Stimulated activated CD4-positive, alpha-beta T cell treated with anti-CD3 and anti-CD28 coated beads, TNF-alpha, amount 100 ng/mL, for 4 hours (primary cell): ENCODE measurements at places on chromosomes 13 and 19.

GRCh38 chr13:30735025-30735871 is at the start of gene ALOX5AP:
Gene ALOX5AP (plus strand): TSS chr13:30735543. CDS start chr13:30735606, 63 bp downstream.
- DNase-seq, result no peak

DNA sequence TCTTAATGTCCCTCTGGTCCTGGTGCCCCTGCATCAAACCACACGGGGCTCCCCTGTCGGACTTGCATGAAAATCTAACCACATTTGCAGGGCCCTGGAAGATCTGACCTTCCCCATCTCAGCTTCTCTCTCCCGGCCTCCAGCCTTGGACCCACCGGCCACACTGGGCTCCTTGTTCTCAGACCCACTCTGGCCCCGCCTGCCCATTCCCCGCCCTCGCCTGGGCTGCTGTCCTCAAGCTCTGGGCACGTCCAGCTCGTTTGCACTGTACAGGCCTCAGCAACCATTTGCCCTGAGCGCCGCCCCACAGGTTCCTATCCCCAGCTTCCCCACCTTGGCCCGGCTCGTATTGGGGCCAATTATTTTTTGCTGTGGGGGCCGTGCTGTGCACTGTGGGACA is 10.5 kb downstream of the MYO9B start:
- DNase-seq, result no peak

DNA sequence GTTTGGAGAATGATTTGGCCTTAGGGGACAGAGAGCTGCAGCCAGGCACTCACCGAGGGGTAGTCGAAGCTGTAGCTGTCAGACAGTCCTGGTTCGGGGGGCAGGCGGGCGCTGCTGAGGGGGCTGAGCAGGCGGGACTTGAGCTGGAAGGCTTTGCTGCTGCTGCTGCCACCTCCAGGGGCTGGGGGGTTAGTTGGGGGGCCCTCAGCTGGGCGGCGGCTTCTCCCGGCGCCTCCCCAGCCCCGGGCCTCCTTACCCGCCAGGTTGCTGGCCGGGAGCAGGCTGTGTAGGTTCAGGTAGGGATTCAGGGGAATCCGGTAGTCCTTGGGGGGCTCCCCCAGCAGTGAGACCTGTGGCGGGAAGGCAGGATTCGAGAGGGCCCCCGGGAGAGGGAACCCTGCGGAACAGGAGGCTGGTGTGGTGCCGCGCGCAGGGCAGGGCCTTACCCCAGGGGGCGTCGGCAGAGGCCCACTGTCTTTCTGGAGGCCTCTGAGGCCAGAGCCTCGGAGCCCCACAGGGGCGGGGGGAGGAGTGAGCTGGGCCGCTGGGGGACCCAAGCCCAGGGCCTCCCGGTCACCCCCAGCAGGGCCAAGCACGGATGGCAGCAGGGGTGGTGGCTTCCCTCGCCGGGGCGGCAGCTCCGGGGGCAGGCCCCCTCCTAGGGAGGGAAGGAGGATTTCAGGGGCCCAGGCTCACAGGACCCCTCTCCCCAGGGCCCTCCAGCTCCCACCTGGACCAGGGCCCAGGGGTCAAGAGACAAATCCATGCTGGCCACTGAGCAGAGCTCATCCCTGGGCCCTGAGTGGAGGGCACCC is 5.0 kb upstream of the FDX2 start:
- DNase-seq, result no peak

DNA sequence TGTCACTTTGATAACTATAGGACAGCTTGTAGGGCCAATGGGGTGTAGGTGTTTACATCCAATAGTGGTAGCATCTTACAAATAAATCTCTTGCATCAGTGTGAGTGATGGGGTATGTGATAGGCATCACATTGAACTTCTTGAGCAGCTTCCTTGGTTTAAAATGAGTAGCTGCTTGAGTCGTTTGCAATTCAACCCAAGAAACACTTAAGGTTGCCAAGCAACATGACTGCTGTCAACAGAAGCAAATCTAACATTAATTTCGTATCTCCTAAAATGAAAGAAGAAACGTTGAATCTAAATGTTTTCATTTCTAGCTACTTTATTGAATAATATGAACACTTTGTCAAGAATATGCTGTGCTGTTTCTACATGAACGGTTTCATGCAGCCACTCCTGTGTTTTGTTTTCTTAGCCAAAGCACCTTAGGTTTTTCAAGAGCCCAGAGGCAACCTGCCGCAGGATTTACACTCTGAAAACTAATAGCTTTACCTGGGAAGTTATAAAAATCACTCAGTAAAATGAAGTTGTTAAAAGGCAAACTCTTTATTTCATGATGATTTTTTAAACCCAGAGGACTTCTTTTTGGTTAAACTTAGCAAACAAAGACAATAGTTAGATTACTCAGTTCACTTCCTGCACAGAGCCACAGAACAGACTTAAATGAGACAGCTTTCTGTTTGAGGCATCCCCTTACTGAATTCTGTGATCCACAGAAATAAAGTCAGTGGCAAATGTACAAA is 305.2 kb downstream of the MTUS2 start:
- DNase-seq, result no peak

GRCh38 chr13:21101865-21102576 is 40.6 kb upstream of the LATS2 start:
- no peak for DNase-seq

- DNase-seq, result no peak
These were observed 50.4 kb upstream of the CYP4F8 start for GRCh38 chr19:15564534-15565168.

GRCh38 chr13:61874970-61875579 is 459.4 kb upstream of the PCDH20 start:
- no peak for DNase-seq

DNA sequence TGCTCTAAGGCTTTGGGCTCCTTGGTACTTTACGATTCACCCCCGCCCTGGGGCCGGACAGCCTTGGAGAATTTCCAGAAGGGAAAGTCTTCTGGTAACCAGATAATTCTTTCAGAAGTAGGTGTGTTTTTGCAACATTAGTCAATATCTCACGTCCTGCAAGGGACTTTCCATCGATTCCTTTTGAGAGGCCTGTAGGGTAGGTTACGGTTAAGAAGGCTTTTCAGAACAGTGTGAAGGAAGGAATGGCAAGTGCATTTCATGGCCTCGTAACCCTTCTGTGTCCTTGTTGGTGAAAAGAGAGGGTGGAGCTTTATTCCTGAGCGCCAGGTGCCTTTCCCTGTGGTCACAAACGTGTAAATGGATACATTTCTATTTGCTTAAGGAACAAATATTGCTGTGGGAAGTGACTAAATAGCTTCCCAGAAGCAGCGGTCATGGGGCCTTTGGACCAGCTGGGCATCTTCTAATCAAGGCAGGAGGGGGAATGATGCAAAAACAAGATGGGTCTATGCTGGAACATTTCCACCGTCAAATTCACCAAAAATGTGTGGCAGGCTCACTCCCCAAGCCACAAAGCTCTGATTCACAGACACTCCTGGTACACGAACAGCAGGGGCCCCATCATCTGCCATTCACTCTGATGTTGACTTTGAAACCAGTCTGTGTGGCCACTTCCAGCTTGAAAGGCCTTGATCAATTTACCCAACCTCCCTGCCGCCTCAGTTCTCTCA is 99.2 kb downstream of the ANKRD10 start:
- no peak for DNase-seq

DNA sequence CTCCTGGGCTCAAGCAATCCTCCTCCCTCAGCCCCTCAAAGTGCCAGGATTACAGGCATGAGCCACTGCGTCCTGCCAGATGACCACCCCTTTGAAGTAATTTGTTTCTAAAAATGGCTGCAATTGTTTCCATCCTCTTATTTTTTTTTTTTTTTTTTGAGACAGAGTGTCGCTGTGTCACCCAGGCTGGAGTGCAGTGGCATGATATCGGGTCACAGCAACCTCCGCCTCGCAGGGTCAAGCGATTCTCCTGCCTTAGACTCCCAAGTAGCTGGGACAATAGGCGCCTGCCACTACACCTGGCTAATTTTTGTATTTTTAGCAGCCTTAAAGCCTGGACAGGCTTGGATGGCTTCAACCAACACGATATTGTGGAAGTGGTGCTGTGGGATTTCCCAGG is 22.3 kb upstream of the DPP9 start:
- DNase-seq, result no peak
